Calu3 (cell line): ENCODE measurements at places on chromosomes 11 and 22. TPM values are rescaled to one million over a fixed set of nuclear protein-coding genes. Genes with fewer than 3 reads are reported as not detected.
A peak's percentile ranks its signal among the peaks of the same experiment; 100 is the strongest.

- DNase-seq: no peak
- H3K27ac ChIP-seq: no peak overlapping the region
- no peaks in the 10 kb centered on the region for H3K27me3 ChIP-seq
- H3K36me3 ChIP-seq: no peaks in the 10 kb centered on the region
- H3K4me3 ChIP-seq: no peak overlapping the region
These were observed 8.2 kb upstream of the PRSS23 start for GRCh38 chr11:86792150-86792549.

DNA sequence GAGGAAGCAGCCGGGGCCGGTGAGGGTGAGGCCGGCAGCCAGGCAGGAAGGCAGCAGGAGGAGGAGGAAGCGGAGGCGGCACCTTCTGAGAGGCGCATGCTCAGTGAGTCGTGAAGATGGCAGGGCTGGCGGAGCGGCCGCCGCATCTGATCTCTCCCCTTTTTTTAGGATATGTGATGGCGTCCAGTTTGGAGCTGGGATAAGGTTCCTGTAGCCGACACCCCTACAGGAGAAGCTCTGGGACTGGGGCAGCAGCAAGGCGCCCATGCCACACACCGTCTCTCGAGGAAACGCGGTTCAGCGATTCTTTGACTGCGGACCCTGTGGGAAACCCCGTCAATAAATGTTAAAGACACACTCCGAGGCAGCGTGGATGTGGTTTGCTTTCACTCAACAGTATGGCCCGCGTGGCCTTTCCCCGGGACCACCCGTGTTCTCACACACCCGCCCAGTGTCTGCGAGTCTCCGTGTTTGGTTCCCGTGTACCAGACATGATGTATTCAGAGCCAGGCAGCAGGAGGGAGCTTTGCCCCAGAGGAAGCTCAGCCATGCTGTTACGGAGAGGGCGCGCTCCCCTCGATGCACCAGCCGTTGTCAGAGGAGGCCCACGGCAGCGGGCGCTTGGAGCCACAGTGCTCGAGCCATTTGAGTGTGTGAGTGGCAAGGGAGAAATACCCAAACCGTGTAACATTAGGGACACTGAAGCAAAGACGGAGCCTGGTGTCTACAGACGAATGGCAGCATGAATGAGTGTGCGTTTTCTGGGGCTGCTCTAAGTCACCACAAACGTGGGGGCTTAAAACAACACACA lies 27.7 kb upstream of the PARVB start:
- H3K4me3 ChIP-seq: no peak overlapping the region
- DNase-seq: no peak
- peaks cover 24% of the 10 kb centered on the region for H3K36me3 ChIP-seq
- no peak overlapping the region for H3K27ac ChIP-seq
- no peaks in the 10 kb centered on the region for H3K27me3 ChIP-seq

DNA sequence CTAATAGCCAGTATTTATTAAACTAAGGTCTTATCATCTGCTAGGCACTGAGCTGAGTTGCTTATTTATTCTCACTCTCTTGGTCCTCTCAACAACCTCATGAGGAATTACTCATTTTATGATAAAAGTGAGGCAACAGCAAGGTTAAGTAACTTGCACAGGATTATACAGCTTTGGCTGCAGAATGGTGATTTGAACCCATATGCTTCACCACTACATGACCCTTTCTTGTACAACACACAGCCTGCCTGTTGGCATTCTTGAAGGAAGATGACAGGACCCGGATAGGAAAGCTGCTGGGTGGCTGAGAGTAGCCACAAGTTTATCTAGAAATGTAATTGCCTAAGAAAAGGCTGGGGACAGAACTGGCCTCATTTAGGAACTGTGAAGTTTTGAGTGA lies 5.3 kb upstream of the PARVA start:
- H3K27ac ChIP-seq: no peak overlapping the region
- DNase-seq: no peak
- H3K4me1 ChIP-seq: peaks cover 4% of the 10 kb centered on the region
- no peaks in the 10 kb centered on the region for H3K27me3 ChIP-seq

DNA sequence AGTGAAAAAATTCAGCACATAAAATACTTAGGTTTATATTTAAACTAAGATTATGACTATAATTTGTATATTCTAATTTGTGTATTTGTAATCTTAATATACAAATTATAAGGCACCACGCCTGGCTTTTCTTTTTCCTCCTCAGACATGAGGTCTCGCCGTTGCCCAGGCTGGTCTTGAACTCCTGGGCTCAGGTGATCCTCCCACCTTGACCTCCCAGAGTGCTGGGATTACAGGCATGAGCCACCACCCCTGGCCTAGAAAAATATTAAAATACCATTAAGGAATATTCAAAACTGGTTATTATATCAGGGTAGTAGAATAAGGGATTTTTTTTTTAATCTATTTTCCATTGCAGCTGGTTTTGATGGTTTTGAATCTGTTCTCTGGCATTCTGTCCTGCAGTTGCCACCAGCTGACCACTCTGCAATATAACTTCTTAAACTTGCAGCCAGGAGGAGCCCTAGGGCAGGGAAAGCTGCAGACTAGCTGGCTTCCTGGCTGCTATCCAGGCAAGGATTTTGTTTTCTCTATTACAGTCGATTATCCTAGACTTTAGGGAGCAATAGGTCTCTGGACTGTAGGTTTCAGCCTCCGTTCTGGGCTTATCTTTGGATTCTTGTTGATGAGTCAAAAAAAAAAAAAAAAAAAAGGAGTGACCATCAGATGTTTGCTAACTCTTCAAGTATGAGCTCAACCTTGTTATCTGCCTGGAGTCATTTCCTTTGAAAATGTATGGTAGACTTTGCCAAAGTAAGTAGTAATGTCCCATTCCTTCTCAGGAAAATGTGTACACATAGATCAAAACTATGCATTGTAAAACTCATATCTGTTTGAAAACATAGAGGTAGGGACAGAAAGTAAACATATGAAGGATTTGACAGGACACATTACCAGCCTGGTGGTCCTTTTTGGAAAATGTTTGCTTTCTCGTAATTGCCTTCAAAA lies 13.2 kb downstream of the POLA2 start:
- H3K36me3 ChIP-seq: peaks cover 21% of the 10 kb centered on the region
- DNase-seq: peak; percentile 86
- H3K4me3 ChIP-seq: peak overlapping the region; percentile 14

- H3K36me3 ChIP-seq: no peaks in the 10 kb centered on the region
- H3K4me1 ChIP-seq: no peaks in the 10 kb centered on the region
These were observed 67.1 kb downstream of the CD82 start for GRCh38 chr11:44632466-44633123.

DNA sequence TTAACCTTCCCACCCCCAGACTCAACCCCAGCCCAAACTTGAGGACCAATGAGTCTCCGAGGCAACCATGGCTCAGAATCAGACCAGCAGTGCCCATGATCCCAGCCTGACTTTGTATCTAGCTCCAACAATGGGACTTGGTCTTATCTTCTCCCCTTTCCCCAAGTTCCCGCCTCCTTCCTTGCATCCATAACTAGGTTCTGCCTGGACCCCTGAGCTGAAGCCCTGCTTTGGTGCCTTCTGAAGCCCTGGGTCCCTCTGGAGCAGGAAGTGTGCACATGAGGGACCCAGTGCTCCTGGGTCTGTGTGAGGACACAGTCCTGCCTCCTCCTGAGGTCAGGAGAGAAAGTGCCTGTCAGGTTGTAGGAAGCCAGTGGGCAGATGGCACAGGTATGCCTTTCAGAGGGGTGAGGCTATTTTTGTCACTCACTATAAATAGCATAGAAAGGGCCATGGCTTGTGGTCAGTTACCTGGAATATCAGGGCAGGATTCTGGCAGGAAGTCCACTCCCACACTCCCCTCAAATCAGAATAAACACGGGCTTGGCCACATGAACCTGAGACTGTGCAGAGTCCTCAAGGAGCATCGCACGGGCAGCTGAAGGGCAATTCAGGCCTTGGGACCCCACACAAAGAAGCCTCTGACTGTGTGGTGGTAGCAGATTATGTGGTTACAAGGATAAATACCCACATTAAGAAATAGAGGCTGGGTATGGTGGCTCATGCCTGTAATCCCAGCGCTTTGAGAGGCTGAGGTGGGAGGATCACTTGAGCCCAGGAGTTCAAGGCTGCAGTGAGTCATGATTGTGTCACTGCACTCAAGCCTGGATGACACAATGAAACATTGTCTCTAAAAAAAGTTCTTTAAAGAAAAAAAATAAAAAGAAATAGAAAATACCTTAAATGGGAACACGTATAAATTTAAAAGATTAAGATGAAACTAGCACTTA lies 27.4 kb downstream of the RCN1 start:
- peaks cover 14% of the 10 kb centered on the region for H3K4me1 ChIP-seq
- H3K27ac ChIP-seq: peak overlapping the region; percentile 23
- H3K27me3 ChIP-seq: peaks cover 24% of the 10 kb centered on the region

DNA sequence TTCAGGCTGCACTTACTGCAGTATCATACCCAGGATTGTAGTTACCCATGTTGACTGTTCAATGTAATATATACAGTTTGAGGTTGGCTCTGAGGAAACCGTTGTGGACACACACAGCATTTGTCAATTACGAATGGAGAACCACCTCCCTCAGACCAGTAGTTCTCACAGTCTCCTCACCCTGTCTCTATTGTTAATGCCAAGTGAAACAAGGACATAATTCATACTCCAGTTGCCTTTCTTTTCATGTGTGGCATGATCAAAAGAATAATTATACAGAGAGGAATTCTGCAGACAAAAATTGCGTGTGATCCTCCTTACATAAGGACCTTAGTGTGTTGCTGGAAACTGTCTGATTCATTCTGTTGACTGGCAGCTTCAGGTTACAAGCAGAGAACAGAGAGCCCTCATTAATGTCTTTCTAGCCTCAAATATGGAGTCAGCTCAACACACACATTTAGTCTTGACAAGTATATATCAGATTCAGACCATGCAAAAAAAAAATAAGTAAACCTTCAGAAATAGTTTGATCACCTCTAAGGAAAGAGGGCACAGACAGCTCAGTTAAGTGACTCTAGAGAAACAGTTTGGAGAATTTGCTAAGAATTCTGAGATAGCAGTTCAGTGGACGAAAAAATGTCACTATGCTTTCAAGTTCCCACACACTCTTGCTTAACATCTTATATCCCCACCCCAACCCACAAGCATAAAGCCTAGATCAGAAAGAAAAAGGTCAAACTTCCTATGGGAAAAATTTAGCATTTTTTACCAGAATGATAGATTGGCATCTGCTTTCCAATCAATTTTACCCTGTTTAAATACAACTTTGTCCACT lies 96.1 kb downstream of the MAML2 start:
- H3K27me3 ChIP-seq: no peaks in the 10 kb centered on the region
- H3K36me3 ChIP-seq: peaks cover 17% of the 10 kb centered on the region
- no peak for DNase-seq
- H3K27ac ChIP-seq: peak overlapping the region; percentile 86
- peaks cover 52% of the 10 kb centered on the region for H3K4me1 ChIP-seq
- H3K4me3 ChIP-seq: peak overlapping the region; percentile 47

DNA sequence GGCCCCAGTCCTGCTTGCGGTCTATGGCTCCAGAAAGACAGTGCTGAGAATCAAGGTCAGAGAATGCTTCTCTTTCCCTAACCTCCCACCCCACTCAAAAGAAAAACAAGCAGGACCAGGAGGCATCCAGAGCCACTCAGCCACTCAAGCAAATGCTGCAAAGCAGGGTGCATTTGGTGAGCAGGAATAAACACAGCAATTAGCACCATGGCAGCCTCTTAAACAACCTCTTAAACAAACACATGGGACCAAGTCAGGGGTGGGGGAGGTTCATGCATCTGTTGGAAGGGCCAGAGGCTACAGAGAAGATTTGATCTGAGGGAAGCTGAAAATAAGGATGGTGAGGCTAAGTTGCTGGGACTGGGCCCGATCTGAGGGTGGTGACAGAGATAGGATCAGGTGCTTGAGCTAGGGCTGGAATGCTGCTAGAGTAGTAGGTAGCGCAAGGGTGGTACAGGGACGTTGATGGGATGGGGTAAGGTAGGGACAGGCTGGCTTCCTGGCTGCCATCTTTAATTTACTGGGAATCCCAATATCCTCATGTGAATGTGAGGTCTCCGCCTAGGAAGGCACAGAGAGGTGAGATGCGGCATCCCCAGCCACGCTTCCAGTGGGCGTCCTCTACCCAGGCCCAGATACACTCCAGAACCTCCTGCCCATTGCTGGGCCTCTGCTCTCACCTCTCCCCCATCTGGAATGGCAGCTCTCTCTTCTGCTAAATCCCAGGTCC lies 26.6 kb upstream of the LMO1 start:
- DNase-seq: no peak
- no peaks in the 10 kb centered on the region for H3K4me1 ChIP-seq
- no peaks in the 10 kb centered on the region for H3K36me3 ChIP-seq
- H3K4me3 ChIP-seq: no peak overlapping the region

DNA sequence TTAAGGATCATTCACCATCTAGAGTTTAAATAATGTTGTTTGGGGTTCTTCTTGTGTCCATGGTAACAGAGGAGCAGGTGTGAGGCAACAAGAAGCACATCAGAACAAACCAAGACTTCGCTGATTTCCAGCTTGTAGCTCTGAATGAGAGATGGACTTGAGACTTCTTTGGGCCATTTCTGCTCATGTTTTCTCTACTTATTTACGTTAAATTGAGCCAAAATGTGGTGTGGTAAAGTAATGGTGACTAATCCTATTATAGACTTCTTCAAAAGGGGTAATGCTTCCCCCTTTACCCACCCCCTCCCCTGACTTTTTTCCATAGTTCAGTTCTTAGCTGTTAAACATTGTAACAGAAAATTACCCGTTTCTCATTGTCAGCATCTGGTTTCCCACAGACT lies 65.2 kb downstream of the CSTPP1 start:
- H3K4me1 ChIP-seq: peaks cover 13% of the 10 kb centered on the region
- H3K4me3 ChIP-seq: no peak overlapping the region
- H3K36me3 ChIP-seq: no peaks in the 10 kb centered on the region
- no peak for DNase-seq

GRCh38 chr11:61670626-61671025 lies 9.6 kb upstream of the DAGLA start:
- peaks cover 27% of the 10 kb centered on the region for H3K27me3 ChIP-seq
- peaks cover 9% of the 10 kb centered on the region for H3K4me1 ChIP-seq
- H3K27ac ChIP-seq: no peak overlapping the region
- no peak for DNase-seq
- no peak overlapping the region for H3K4me3 ChIP-seq

- H3K4me3 ChIP-seq: no peak overlapping the region
- DNase-seq: no peak
- H3K27me3 ChIP-seq: peaks cover 19% of the 10 kb centered on the region
- H3K4me1 ChIP-seq: peaks cover 13% of the 10 kb centered on the region
- no peaks in the 10 kb centered on the region for H3K36me3 ChIP-seq
- no peak overlapping the region for H3K27ac ChIP-seq
These were observed 3.6 kb downstream of the NHERF4 start for GRCh38 chr11:119188887-119189286.

OR6A2 gene
- total RNA-seq: 0.09 TPM in 1 of 2 replicates, not detected in the other

SCN2B gene
- not detected in 2 replicates for total RNA-seq

RNF121 gene
- 51.7 and 52.3 TPM in 2 replicates for total RNA-seq

HEPACAM gene
- total RNA-seq: not detected in 2 replicates

OR51B5 gene
- not detected in 2 replicates for total RNA-seq

PRG2 gene
- not detected in 2 replicates for total RNA-seq

NPTXR gene
- 6.1 and 6.6 TPM in 2 replicates for total RNA-seq

FAM180B gene
- total RNA-seq: not detected in 2 replicates

MMP13 gene
- total RNA-seq: not detected in 2 replicates

OR5P2 gene
- total RNA-seq: not detected in 2 replicates

FOLR2 gene
- total RNA-seq: not detected in 2 replicates
